ENCODE measurements at places on chromosomes 7 and 10. TPM values are rescaled to one million over a fixed set of nuclear protein-coding genes. Genes with fewer than 3 reads are reported as not detected.

GRCh38 chr10:62377026-62377415 is 2.9 kb downstream of the ZNF365 start:
- no peak for DNase-seq
- no peak overlapping the region for H3K4me3 ChIP-seq
- H3K27me3 ChIP-seq: peaks cover 29% of the 10 kb centered on the region
- no peak overlapping the region for H3K27ac ChIP-seq
- peaks cover 3% of the 10 kb centered on the region for H3K4me1 ChIP-seq
- no peaks in the 10 kb centered on the region for H3K36me3 ChIP-seq

The KCNMA1 gene
- polyA plus RNA-seq: 21.7 TPM

DNA sequence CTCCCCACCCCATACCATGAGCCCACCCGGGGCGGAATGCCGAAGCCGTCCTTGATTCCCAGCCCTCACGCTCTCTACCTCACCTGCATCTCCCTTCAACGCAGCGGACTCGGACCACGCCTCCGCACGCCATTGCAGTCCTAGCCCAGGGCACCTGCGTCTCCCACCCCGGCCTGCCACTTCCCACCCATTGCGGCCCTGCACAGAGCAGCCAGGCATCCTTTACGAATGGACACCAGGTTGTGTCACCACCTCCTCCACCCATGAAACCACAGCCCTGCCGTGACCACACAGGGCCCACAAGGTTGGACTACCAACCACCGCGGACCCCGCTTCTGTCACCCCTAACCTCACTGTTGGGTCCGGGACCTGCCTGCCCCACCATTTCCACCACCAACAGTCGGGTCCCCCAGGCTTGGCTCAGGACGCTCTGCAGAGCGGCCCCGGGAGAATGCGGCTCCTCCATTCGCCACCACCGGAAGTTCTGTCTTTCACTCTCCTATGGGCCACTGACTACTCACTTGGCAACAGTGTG is 232.5 kb downstream of the MAD1L1 start:
- no peak overlapping the region for H3K4me3 ChIP-seq
- peaks cover 6% of the 10 kb centered on the region for H3K4me1 ChIP-seq
- H3K36me3 ChIP-seq: peaks cover 20% of the 10 kb centered on the region
- no peak overlapping the region for H3K27ac ChIP-seq

- H3K27ac ChIP-seq: no peak overlapping the region
- no peak overlapping the region for H3K4me3 ChIP-seq
- H3K27me3 ChIP-seq: no peaks in the 10 kb centered on the region
- H3K4me1 ChIP-seq: no peaks in the 10 kb centered on the region
Observed at GRCh38 chr10:81831060-81831459, 43.9 kb upstream of the NRG3 start.

- no peaks in the 10 kb centered on the region for H3K36me3 ChIP-seq
- no peaks in the 10 kb centered on the region for H3K27me3 ChIP-seq
- DNase-seq: no peak
- no peak overlapping the region for H3K27ac ChIP-seq
- no peaks in the 10 kb centered on the region for H3K4me1 ChIP-seq
Observed at GRCh38 chr7:90850471-90850870, 254.3 kb downstream of the CDK14 start.

GRCh38 chr10:99304862-99305229 is 24.3 kb upstream of the CNNM1 start:
- no peaks in the 10 kb centered on the region for H3K27me3 ChIP-seq
- no peak for DNase-seq
- no peaks in the 10 kb centered on the region for H3K4me1 ChIP-seq
- H3K4me3 ChIP-seq: no peak overlapping the region
- no peak overlapping the region for H3K27ac ChIP-seq
- H3K36me3 ChIP-seq: no peaks in the 10 kb centered on the region

DNA sequence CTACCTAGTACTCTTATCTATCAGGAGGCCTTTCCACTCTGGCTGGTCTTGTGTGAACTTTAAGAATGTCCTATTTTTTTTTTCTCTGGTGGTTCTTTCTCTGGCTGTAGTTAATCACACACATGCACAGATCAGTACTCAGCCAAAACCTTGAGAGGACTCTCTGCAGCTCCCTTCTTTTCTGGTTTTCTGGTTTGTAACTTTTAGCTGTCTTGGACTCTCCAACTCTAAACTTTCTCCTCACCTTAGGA is 54.9 kb upstream of the HELLS start:
- H3K27ac ChIP-seq: no peak overlapping the region
- no peaks in the 10 kb centered on the region for H3K36me3 ChIP-seq

DNA sequence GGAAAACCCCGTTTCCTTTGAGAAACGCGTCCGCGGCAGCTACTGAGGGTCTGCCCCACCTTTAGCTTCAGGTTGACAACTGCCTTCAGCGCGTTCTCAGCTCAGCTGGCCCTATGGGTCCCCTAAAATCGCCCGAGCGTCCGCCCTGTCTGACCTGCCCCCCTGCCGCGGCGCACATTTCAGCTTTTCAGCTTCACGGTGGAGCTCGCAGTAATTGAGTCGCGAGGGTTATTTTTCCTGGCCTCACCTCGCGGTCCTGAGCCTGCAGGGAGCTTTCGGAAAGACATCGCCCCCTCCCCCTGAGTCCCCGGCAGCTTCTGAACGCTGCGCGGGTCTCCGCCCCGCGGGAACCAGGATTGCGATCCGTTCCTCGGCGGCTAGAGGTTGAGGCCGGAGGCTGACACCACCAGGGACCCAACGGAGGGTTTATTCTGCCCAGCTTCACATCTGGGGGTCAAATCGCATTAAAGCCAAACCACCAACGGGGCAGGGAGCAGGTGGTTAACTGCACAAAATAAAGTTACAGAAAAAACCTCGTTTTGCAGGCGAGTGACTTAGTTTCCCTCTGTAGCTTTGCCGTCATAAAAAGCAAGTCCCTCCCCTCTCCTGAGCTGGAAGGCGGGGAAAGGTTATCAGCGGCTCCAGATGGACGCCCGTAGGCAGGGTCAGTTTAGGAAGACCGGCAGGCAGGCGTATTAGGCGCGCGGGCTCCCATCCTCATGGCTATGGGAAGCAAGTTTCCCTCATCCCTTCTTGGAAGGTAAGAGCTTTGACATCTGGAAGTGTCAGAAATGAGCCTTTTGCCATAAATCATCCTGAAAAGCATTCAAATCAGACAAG is 11.0 kb downstream of the TWIST1 start:
- H3K4me1 ChIP-seq: peaks cover 22% of the 10 kb centered on the region
- H3K4me3 ChIP-seq: no peak overlapping the region
- DNase-seq: peak; percentile 54
- no peaks in the 10 kb centered on the region for H3K36me3 ChIP-seq

The LYZL2 gene
- polyA plus RNA-seq: not detected

DNA sequence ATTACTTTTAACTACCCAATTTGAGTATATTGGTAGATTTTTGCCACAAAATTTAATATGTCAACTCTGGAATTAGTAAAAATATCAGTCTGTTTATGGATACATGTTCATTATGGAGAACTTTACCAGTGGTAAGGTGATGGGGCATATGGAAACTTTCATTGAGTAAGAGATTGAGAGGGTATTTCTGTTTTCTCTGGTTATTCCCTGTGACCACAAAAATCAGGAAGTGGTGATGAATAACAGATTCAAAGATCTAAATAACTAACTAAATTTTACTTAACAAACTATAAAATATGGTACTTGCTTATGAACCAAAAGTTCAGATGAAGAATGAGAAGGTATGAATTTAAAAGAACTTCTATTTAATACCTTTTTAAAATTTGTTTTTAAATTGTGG is 22.1 kb upstream of the STEAP4 start:
- no peak for DNase-seq
- no peak overlapping the region for H3K4me3 ChIP-seq
- H3K27ac ChIP-seq: no peak overlapping the region
- no peaks in the 10 kb centered on the region for H3K4me1 ChIP-seq
- no peaks in the 10 kb centered on the region for H3K36me3 ChIP-seq

- no peak overlapping the region for H3K27ac ChIP-seq
- no peaks in the 10 kb centered on the region for H3K36me3 ChIP-seq
- H3K4me1 ChIP-seq: peaks cover 21% of the 10 kb centered on the region
- DNase-seq: no peak
Observed at GRCh38 chr10:114513381-114513792, 109.1 kb upstream of the AFAP1L2 start.

GRCh38 chr10:127579640-127580039 is 30.5 kb downstream of the NPS start:
- no peaks in the 10 kb centered on the region for H3K36me3 ChIP-seq
- no peak overlapping the region for H3K27ac ChIP-seq
- no peaks in the 10 kb centered on the region for H3K4me1 ChIP-seq
- DNase-seq: no peak

GRCh38 chr10:31822616-31823318 is 105.9 kb downstream of the ARHGAP12 start:
- no peak overlapping the region for H3K27ac ChIP-seq
- H3K4me3 ChIP-seq: no peak overlapping the region
- no peaks in the 10 kb centered on the region for H3K4me1 ChIP-seq

GRCh38 chr7:5711409-5711808 is 70.1 kb downstream of the RNF216 start:
- no peak for DNase-seq
- H3K4me1 ChIP-seq: no peaks in the 10 kb centered on the region
- H3K27me3 ChIP-seq: no peaks in the 10 kb centered on the region
- peaks cover 84% of the 10 kb centered on the region for H3K36me3 ChIP-seq

- no peaks in the 10 kb centered on the region for H3K27me3 ChIP-seq
- no peaks in the 10 kb centered on the region for H3K4me1 ChIP-seq
- no peak overlapping the region for H3K27ac ChIP-seq
- H3K36me3 ChIP-seq: no peaks in the 10 kb centered on the region
- DNase-seq: no peak
Observed at GRCh38 chr10:18497806-18498369, 153.5 kb downstream of the NSUN6 start.

DNA sequence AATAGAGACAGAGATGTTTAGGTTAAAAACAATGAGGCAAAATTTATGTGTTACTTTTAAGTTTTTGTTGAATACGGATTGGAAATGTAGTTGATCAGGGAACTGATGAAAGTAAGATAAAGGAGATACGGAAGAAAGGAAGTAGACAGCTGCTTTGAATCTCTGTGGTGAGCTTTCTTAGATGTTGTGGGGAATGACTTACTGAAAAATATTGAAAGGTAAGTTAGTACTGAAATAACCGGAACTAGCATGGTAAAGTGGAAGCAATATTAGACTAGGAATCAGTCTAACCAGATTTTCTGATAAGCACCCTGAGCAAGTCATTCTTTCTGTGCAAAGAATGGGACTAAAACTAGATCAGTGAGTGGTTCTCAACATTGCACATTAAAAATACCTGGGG is 34.8 kb downstream of the LUC7L2 start:
- peaks cover 95% of the 10 kb centered on the region for H3K36me3 ChIP-seq
- H3K4me3 ChIP-seq: no peak overlapping the region
- H3K27ac ChIP-seq: no peak overlapping the region
- peaks cover 4% of the 10 kb centered on the region for H3K4me1 ChIP-seq
- H3K27me3 ChIP-seq: no peaks in the 10 kb centered on the region

The ITIH5 gene
- polyA plus RNA-seq: 1.00 TPM

- no peak overlapping the region for H3K4me3 ChIP-seq
- H3K27ac ChIP-seq: no peak overlapping the region
- peaks cover 7% of the 10 kb centered on the region for H3K4me1 ChIP-seq
- DNase-seq: no peak
- H3K36me3 ChIP-seq: no peaks in the 10 kb centered on the region
- no peaks in the 10 kb centered on the region for H3K27me3 ChIP-seq
Observed at GRCh38 chr7:1610013-1610677, 40.3 kb upstream of the PSMG3 start.

The PRKRIP1 gene
- polyA plus RNA-seq: 45.7 TPM

The ITPRID1 gene
- not detected for polyA plus RNA-seq

The CRTAC1 gene
- polyA plus RNA-seq: 0.17 TPM

The CCT6A gene
- polyA plus RNA-seq: 133 TPM

GRCh38 chr10:113316506-113316905 is 236.3 kb upstream of the HABP2 start:
- no peaks in the 10 kb centered on the region for H3K36me3 ChIP-seq
- no peaks in the 10 kb centered on the region for H3K4me1 ChIP-seq
- no peaks in the 10 kb centered on the region for H3K27me3 ChIP-seq
- H3K4me3 ChIP-seq: no peak overlapping the region
- no peak for DNase-seq
- no peak overlapping the region for H3K27ac ChIP-seq

The PRLHR gene
- not detected for polyA plus RNA-seq

GRCh38 chr7:4241304-4241612 is 440.8 kb upstream of the FOXK1 start:
- no peak overlapping the region for H3K27ac ChIP-seq
- no peaks in the 10 kb centered on the region for H3K4me1 ChIP-seq
- no peak overlapping the region for H3K4me3 ChIP-seq

- peak overlapping the region; percentile 22 for H3K4me3 ChIP-seq
- no peaks in the 10 kb centered on the region for H3K36me3 ChIP-seq
- H3K27ac ChIP-seq: no peak overlapping the region
- no peak for DNase-seq
- H3K27me3 ChIP-seq: peaks cover 41% of the 10 kb centered on the region
Observed at GRCh38 chr7:130493275-130493873, 1.5 kb downstream of the MEST start.

The GRM3 gene
- polyA plus RNA-seq: not detected

The AFAP1L2 gene
- 71.5 TPM for polyA plus RNA-seq

DNA sequence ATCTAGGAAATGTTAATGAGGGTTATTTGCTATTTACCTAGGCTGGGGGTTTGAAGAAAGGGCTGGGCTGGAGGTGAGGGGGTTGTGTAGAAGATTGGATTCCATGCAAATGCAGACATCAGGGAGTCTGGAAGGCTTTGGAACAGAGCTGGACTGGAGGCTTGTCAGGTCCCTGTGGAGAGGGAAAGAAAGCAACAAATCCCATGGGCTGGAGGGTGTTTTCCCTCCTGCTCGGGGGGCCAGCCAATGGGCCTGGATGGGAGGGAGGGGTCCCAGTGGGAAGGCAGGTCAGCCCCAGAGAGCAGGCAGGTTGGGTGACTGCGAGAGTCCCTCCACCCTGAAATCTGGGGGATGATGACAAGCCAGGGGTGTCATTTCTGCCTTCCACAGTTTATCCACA is 431.8 kb downstream of the RPS24 start:
- no peaks in the 10 kb centered on the region for H3K27me3 ChIP-seq
- H3K4me3 ChIP-seq: no peak overlapping the region
- no peaks in the 10 kb centered on the region for H3K4me1 ChIP-seq
- no peak for DNase-seq

GRCh38 chr10:122561212-122561611 is 658 bp downstream of the DMBT1 start:
- H3K27ac ChIP-seq: no peak overlapping the region
- DNase-seq: no peak
- H3K4me1 ChIP-seq: no peaks in the 10 kb centered on the region
- peaks cover 8% of the 10 kb centered on the region for H3K27me3 ChIP-seq
- no peak overlapping the region for H3K4me3 ChIP-seq

- H3K4me1 ChIP-seq: no peaks in the 10 kb centered on the region
- no peak overlapping the region for H3K4me3 ChIP-seq
- no peaks in the 10 kb centered on the region for H3K27me3 ChIP-seq
- no peak for DNase-seq
Observed at GRCh38 chr7:157253850-157254249, 83.0 kb upstream of the DNAJB6 start.

The CPED1 gene
- 3.0 TPM for polyA plus RNA-seq

GRCh38 chr7:150904011-150904909 is 51.9 kb downstream of the AOC1 start:
- no peak overlapping the region for H3K4me3 ChIP-seq
- no peaks in the 10 kb centered on the region for H3K36me3 ChIP-seq
- peaks cover 45% of the 10 kb centered on the region for H3K27me3 ChIP-seq
- peaks cover 32% of the 10 kb centered on the region for H3K4me1 ChIP-seq
- DNase-seq: no peak
